ENCODE measurements at places on chromosomes 13 and 19.
A peak's percentile ranks its signal among the peaks of the same experiment; 100 is the strongest.

DNA sequence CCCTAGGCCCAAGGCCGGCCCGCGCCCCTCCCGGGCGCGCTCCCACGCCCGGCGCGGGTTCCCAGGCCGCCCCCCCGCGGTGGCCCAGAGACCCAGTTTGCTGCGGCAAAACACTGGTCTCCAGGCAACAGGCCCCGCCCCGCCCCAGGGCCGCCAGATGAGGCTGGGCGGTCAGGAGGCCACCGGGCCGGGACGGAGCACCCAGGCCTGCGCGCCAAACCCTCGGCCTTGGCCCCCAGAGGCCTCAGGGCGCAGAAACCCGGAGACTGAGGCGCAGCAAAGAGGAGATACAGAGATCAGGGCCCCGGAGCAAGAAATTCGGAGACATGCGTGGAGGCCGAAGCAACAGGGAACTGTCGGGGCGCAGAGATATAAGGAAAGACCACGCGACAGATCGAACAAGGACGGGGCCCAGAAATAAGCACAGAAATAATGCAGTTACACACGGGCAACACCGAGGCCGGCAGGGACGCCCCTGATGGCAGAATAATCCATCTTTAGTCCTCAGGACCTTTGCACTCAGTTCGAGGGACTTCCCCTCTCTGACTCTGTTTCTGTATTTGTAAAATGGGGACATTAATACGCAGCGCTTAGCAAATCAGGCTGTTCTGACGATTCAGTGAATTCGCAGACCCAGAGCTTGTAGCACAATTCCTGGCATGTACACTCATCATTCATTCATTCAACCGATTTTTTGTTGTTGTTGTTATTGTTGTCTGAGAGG lies 20.8 kb upstream of the ERCC1 start:
- peak; percentile 89 for DNase-seq

GRCh38 chr13:86760620-86761019 lies 910.6 kb upstream of the SLITRK5 start:
- no peak for DNase-seq

DNA sequence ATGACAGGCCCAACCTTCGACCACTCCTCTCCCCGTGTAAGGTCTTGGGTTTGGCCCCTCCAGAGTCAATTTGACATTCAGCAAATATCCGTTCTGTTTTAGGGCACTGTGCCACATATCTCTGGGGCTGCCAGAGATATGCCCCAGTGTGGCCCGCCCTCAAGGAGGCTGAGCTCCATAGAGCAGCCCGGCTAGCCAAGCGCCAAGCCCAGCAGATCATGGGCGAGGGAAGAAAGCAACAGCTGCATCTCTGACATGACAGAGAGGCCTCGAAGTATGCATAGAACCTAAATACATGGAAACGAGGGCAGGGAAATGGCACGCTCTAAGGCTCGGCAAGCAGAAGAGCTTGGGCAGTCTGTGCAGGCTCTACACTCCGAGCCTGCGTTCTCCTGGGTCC lies 124.5 kb downstream of the USP12 start:
- no peak for DNase-seq

DNA sequence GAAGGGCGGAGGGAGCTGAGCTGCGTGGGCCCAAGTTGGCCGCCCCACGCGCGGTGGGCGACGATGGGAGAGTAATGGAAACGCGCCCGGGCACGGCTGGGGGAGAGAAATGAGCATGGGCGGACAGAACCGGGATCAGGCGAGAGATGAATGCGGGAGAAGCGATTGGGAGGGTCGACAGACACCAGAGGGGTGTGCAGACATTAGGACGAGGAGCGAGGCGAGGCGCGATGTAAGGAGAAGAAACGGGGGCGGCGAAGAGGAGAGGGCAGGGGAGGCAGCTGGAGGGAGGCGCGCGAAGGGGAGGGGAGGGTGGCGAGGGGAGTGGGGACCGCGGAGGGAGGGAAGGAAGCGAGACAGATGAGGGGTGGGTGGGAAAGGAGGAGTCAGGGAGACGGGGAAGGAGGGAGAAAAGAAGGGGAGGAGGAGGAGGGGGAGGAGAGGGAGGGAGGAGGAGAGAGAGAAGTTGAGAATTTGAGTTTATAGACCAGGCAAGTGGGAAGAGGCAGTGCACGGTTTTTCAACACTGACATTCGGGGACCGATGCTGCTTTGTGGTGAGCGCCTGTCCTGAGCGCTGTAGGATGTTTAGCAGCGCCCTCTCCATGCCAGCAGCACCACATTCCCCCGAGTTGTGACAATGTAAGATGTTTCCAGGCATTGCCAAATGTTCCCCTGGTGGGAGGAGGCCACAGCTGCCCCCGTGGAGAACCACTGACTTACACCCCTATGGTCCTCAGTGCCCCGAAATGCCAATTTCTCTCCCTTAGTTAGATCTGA lies at the start of gene SHISA7:
SHISA7 (minus strand) TSS at position 256 of the 779 bp plus-strand sequence. CDS start 437 bp downstream, outside the sequence.
- no peak for DNase-seq

DNA sequence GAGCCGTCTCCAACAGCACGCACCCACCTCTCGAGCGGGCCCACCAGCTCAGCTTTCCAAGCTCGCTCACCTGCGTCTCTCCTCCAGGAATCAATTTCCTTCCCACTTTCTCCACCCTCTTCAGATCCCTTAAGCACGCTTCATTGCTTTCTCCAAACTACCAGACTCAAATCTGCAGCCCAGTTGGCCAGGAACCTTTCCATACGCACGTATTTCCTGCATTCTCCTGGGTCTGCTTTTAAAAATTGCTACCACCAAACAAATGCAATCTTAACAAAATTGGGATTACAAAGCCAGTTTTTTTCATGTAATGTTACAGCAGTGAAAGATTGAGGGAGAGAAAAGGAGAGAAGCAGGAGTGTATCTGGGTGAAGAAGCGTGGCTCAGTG lies 1.5 kb downstream of the ENOX1 start:
- DNase-seq, result peak; percentile 5

DNA sequence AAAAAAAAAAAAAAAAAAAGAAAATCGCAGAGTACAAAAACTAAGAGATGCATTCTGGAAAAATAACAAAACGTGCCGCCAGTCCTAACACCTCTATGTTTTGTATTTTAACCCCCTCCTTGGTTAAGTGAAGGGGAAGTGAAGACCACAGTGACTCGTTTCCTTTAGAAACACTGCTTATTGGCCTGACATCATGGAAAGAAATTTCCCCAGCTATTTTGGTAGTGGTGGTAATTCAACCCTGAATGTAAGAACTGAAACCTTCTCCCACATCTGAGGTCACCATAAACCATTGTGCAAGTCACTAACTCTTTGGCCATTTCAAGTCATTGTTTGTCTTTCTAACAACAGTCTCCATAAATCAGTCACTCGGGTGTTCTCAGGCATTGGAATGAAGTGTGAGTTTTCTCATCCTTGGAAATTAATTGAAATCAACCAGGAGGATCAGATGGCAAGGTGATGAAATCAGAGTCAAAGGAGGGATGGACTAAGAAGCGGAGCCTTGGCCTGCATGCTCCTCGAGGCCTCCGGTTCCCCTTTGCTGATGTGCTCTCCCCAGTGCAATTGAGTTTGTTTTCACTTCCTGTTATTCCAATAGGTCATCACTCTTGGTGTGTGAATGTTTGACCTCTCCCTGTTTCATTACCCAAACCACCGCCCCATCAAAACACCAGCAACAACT lies 443.9 kb downstream of the FGF9 start:
- no peak for DNase-seq

GRCh38 chr13:21826214-21827015 lies 155.5 kb downstream of the FGF9 start:
- DNase-seq, result no peak

DNA sequence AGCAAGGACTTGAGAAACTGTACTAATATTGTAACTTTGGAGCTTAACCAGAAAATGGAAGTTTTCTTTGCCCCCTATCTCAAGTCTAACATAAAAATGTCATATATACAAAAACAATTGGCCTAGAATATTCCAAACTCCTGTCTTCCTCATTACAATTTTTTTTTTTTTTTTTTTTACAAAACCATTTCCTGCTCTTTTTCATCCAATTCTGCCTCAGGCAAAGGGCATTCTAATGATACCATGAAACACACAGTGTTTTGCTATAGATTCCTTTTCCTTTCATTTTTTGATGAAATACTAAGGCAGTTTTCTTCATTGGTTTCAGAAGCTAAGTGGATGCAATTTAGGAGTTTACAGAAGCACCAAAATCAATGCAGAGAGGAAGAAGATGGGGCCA lies 119.7 kb downstream of the LHFPL6 start:
- no peak for DNase-seq

DNA sequence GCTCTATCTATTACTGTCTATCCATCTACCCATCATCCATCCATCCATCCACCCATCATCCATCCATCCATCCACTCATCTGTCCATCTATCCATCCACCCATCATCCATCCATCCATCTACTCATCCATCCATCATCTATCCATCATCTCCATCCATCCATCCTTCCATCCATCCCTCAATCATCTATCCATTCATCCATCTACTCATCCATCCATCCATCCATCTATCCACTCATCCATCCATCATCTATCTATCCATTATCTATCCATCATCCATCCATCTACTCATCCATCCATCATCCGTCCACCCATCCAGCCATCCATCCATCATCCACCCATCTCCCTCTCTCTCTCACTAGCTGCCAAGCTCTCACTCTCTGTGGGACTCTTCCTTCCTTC lies 13.1 kb upstream of the TIMM13 start:
- DNase-seq, result no peak

- peak; percentile 89 for DNase-seq
Measured at GRCh38 chr19:15332311-15332996, at the start of gene BRD4. Gene BRD4 (minus strand): TSS chr19:15332539. CDS start chr19:15273099, 59,440 bp downstream.

GRCh38 chr13:110108348-110109139 lies 198.4 kb downstream of the COL4A1 start:
- peak; percentile 93 for DNase-seq

GRCh38 chr13:110258876-110259631 lies 47.9 kb downstream of the COL4A1 start:
- no peak for DNase-seq

DNA sequence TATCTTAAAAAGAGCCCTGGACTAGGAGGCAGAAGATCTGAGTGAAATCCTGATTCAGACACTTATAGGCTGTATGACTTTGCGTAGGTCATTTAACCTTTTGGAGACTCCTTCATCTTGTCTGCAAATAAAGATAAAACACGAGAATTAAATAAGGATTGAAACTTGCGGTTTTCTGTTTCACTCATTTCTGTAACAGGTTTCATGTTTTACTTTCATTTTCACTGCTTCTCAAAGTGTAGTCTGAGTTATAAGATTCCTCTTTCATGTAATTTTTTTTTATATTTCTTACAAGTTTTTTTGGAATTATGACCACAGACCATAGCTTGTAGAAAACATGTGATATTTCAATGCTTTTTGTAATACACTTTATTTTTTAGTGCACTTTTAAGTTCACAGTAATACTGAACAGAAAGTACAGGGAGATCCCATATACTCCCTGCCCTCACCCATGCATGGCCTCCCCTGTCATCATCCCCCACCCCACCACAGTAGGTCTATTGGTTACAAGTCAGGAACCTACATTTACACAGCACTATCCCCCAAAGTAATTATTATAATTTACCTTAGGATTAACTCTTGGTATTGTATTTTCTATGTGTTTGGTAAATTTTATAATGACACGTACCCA lies 174.6 kb downstream of the ITGBL1 start:
- no peak for DNase-seq

DNA sequence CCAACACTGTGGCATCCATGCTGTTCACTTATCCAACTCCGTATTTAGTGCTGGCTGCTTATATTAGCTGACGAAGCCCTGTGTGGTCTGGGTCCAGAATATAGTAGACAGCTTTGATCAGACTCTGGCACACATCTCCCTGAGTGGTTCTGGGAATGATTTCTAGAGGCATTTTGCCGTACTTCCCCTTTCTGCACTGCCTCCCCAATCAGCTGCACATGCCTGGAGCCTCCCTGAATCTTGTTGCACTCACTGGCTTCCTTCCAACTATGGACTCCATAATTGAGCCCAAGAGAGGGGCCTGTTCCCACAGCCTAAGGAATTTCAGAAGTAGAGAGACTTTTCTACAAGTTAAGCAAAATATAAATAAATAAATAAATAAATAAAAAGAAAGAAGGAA lies 30.4 kb upstream of the PCDH8 start:
- no peak for DNase-seq

GRCh38 chr13:66537417-66537816 lies 692.7 kb downstream of the PCDH9 start:
- DNase-seq, result no peak

- DNase-seq, result no peak
Measured at GRCh38 chr13:19573120-19573716, 11.9 kb upstream of the TPTE2 start.

GRCh38 chr13:114090476-114090875 lies 41.9 kb downstream of the RASA3 start:
- no peak for DNase-seq

- DNase-seq, result no peak
Measured at GRCh38 chr13:85197431-85197830, 601.8 kb downstream of the SLITRK6 start.

- DNase-seq, result no peak
Measured at GRCh38 chr19:610071-610800, 20.6 kb downstream of the HCN2 start.

- DNase-seq, result no peak
Measured at GRCh38 chr19:6608940-6609339, 18.0 kb upstream of the CD70 start.

- no peak for DNase-seq
Measured at GRCh38 chr19:41442473-41443355, at the start of gene ERICH4. Gene ERICH4 (plus strand): TSS chr19:41443156. CDS start chr19:41443170, 14 bp downstream.

DNA sequence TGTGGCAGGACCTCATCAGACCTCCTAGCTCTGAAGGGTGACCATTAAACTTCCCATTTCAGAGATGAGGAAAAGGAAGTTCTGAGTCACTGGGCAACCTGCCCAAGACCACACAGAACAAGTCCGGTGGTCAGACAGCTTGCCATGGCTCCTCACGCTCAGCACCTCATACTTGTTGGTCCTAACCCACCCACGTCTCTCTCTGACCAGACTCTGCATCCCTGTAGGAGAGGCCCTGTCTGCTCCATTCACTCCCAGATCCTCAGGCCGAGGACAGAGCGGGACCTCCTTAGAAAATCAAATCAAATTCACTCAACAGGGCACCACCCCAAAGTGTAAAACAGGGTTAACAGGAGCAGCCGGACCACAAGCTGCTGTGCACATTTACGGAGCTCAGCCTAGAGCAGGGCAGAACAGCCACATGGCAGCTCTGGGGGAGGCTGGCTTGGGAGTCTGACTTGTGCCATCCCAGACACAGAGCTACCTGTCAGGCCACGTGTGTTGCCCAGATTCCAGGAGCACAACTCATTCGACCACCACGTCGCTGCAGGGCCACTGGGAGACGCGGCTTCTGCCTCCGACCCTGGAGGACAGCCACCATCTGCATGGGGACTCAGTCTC lies 1.7 kb downstream of the MIER2 start:
- peak; percentile 86 for DNase-seq

DNA sequence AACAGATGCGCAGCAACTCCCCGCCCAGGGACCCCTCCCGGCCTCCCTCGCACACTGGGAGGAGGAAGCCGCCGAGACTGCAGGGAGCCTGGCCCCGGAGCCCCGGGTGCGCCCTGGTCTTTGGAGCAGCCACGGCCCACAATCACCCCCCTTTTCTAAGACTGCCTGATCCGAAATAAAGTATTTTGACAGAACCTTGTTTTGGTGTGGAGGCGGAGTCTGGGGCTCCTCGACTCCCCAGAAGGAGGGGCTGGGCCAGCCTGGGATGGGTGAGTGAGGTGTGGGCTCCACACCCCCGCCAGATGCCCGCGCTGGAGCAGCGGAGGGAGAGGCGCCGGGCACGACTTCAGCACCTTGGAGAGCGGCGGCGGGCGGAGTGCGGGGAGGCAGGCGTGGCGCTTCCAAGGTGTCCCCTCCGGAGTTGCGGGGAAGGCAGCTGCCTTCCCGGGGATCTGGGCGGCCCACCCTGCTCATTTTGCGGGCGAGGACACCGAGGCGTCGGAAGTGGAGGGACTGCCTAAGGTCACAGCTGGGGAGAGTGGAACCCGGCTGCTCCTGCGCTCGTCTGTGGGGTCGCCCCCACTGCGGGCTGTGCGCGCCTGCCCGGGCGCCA lies 9.4 kb downstream of the SIRT6 start:
- peak; percentile 50 for DNase-seq

Measured in hepatic stellate cell (primary cell).